ENCODE measurements at places on chromosomes 7 and 10.
A peak's percentile ranks its signal among the peaks of the same experiment; 100 is the strongest.

- DNase-seq = no peak
Measured at GRCh38 chr10:46542567-46543465, 13.6 kb downstream of the GPRIN2 start.

GRCh38 chr10:122639801-122640200 is 59.8 kb downstream of the C10orf120 start:
- DNase-seq = no peak

DNA sequence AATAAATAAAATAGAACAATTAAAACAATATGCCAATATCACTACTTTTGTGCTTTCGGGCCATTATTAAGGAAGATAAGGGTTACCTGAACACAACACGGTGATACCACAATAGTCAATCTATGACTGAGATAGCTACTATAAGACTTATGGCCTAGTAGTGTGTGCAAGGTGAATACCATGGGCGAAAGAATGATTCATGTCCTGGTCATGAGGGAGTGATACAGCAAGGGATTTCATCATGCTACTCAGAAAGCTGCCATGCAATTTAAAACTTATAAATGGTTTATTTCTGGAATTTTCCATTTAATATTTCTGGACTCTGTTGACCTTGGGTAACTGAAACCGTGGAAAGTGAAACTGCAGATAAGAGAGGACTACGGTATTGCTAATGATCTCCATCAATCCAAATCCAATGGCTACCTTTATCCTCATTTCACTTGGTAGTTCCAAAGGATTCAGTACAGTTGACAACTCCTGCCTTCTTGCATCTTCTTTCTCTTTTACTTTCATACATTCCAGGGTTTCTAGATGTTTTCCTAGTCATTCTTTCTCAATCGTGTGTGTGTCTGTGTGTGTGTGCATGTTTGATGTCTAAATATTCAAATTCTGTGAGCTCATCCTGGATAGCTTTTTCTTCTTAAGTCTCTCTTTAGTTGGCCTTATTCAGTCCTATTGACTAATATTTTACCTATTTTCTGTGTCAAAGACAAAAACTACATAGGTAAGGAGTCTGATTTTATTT is 100.5 kb upstream of the MAGI2 start:
- DNase-seq = no peak

DNA sequence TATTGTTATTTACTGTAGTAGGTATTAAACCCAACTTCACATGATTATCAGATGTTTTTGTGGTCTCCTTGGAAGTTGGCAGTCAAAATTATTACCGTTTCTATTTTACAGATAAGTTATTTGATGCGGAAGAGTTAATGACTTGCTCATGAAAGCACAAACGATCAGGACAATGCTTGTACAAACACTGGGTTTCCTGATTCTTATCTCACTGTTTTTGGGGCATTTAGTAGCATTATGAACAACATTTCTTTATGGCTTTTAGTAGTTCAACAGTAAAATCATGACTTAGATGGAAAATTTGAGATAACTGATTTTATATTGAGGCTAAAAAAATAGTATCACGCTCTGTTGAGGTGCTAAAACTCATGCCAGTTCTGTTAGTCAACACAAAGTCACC is 361.5 kb upstream of the MBL2 start:
- no peak for DNase-seq

DNA sequence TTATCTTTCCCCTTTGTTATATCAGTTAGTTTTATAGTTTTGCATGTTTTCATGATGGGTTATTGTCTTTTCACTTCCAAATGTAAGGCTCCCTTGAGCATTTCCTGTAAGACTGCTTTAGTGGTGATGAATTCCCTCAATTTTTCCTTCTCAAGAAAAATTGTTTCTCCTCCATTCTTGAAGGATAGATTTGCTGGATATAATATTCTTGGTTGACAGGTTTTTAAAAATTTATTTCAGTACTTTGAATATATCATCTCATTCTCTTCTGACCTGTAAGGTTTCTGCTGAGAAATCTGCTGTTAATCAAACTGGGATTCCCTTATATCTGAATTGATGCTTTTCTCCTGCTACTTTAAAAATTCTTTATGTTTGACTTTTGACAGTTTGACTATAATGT is 33.3 kb downstream of the SCART1 start:
- no peak for DNase-seq

GRCh38 chr10:104556831-104557230 is 84.3 kb upstream of the SORCS3 start:
- DNase-seq = no peak

DNA sequence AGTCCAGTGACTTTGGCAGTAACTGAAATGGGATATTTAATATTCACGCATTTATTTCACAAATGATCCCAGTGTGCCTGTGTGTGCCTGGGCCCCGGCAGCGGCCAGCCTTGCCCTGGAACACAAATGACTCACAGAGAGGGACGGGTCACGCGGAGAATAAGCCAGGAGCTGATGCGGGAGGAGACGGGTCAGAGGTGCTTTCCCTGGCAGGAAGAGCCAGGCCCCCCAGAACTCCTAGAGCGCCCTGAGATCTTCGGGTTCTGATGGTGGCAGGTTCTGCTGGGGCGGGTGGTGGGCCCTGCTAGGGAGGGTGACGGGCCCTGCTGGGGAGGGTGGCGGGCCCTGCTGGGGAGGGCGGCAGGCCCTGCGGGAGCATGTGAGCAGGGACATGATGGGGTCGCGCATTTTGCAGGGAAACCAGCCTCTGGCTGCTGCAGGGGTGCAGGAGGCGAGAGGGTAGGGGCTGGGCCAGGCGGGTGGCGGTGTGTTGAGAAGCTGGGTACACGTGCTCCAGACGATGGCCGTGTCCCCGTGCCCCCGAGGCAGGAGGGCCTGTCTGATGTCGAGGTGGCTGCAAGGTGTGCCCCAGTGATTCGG is 84.2 kb upstream of the DIP2C start:
- no peak for DNase-seq

- DNase-seq = no peak
Measured at GRCh38 chr7:24241206-24241605, 42.8 kb upstream of the NPY start.

DNA sequence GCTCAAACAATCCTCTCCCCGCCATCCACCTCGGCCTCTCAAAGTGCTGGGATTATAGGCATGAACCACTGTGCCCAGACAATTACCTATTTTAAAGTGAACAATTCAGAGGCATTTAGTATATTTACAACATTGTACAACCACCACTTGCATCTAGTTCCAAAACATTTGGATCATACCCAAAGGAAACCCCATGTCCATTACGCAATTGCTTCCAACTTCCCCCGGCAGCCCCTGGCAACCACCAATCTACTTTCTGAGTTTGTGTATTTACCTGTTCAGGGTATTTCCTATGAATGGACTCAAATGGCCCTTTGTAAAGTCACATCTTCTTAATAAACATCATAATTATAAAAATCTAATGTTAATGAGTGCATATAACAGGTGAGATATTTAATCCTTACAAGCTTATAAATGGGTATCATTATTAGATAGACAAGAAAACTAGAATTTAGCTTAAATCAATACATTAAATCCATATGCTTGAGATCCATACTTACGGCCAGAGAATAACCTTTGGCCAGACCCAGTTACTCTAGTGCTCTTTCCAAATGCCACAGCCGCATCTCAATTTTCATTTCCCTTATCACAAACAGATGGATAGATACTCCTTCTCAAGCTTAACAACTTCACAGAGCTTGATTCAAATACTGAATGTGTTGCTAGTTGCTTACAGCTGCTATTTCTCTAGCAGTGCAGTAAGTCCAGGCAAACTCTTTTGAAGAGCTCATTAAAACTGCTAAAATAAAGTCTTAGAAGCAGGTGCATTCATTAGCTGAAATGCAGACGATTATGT is 133.4 kb upstream of the MKLN1 start:
- DNase-seq = no peak

DNA sequence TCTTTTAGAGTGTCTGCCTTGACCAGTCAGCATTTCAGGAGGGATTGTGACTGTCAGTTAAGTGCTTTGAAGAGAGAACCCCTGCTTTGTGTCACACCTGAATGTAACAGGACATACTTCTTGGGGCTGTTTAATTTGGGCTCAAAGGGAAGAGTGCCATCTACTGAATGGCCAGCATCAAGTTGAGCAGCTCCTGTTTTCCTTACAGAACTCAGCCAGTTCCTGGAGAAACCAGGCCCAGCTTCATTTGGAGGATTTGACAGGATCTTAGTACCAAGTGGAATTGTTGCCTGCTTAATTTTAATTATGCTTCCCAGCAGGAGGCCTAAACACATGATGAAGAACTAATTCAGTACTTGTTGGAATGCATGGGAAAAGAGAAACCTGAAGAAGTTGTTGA is 8.3 kb downstream of the ADD3 start:
- no peak for DNase-seq

DNA sequence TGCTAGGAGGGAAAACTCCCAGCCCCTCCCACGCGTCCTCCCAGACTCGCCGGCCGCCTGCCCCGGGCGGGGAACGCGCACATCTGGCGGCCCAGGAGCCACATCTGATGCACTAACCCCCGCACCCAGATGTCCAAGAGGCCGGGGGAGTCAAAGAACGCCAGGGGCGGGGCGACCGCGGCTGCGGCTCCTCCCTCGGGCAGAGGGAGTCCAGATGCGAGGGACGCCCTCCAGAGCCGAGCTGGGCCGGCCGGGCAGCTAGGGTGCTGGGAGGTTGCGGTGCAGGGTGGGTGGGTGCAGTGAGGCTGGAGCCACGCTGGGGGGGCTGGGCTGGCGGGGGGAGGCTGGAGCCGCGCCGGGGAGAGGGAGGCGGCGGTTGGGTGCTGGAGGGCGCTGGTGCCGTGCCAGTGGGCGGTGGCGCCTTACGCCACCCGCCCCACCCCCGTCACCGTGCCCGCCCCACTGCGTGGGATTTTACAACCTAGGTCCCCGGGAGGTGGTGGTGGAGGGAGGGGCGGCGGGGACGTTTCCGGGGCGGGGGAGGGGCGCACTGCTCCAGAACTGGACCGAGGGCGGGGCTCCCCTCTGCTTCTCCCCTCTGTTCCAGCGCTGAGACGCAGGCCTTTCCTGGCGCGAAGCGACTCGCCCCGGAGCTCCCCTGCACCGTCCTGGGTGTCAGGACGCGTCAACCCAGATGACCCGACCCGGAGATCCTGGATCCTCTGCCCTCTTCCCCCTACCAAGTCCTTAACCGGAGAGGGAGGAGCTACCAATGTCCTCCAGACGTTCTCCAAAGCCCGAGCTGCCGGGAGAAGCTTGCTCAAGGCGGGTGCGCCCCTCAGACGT is 109.1 kb downstream of the REEP3 start:
- DNase-seq = peak; percentile 61

GRCh38 chr10:96608262-96608661 is 21.4 kb upstream of the TM9SF3 start:
- DNase-seq = no peak

GRCh38 chr10:72796042-72796441 is 97.5 kb upstream of the OIT3 start:
- DNase-seq = no peak

- DNase-seq = no peak
Measured at GRCh38 chr10:3143791-3144434, 28.7 kb downstream of the PITRM1 start.

DNA sequence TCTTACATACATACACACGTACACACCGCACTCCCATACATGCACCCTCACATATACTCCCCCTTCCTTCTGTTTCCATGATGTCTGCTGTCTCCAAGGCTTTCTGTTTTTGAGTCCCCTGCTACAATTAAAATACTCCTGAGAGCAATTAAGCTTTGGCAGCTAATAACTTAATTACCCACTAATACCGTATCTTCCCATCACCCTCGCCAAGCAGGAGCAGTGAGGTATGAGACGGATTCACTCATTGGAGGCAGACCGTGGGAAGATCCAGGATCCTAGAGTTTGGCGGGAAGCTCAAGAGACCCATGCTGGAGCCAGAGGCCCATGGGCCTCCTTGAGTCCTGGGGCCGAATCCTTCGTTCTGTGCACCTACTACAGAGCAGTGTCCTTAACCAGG is 1.7 kb upstream of the CALN1 start:
- no peak for DNase-seq

GRCh38 chr7:103075337-103075918 is 488 bp downstream of the ARMC10 start:
- peak; percentile 67 for DNase-seq

GRCh38 chr7:16051561-16052255 is 365.2 kb upstream of the MEOX2 start:
- DNase-seq = no peak

DNA sequence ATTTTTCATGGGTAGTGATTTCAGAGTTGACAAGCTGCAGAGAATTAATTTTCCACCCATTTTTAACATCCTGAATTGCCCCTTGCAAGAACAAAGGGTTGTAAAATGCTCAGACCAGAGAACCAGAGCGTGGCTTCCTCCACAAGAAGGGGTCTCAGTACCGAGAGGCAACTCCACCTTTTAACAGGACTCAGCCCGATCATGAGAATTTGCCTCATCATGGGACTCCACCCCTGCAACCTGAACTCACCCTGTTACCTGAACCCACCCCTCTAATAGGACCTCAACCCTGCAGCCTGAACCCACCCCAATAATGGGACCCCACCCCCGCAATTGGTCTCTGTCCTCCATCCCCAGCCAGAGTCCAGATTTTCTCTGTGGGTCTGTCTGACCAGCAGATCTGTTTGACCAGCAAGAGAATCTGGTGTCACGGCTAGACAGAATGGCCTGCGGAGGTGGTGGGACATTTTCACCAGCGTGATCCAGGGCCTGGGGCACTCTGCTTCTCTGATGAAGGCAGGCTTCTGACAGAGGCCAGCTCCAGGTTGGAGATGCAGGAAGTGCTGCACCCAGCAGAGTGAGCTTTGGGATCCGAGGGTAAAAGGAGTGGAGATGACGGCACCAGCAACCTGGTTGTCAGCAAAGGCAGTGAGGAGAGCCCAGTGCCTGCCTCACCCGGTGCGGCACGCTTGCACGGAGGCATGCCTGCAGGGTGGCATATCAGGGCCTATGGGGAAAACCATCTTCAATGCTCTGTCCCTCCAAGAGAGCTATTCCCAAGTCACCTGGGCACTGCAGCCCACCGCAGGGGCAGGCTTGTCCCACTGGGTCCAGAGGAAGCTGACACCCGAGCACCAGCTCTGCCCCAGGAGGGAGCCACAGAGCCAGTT is 136.6 kb downstream of the TCERG1L start:
- DNase-seq = no peak

- no peak for DNase-seq
Measured at GRCh38 chr7:148524479-148525224, 65.9 kb upstream of the C7orf33 start.

GRCh38 chr7:66905689-66906088 is 15.3 kb upstream of the TMEM248 start:
- DNase-seq = no peak

DNA sequence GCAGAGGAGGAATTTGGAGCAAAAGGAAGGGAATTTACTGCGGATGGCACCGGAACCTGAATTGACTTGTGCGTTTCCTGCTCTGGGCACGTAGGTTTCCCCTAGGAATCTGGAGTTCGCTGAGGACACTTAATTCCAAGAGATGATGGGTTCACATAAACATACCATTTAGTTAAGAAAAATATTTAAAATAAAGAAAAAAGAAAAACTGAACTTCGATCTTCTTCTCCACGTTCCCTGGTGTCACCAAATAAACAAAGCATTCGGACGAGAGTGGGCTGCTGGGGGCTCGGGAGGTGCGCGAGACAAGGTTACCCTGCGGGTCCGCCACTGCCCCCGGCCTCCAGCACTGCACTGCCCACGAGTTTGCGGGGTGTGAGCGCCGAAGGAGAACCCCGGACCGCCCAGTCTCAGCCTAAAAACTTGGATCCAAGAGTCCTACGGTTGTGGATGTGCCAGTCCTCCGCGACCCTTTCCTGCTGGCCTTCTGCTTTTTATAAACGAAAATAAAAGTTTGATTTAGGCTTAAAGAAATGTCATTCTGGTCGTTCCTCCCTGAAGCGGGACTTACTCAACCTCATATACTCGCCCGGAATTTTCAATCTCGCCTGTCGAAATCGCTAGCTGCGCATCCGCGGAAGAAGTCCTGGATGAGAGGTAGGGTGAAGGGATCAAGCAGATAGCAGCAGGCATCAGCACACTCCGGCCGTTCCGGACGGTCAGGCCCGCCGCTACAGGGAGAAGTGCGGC is 30.3 kb downstream of the SKIDA1 start:
- DNase-seq = no peak

Measured in stimulated activated CD8-positive, alpha-beta memory T cell treated with anti-CD3 and anti-CD28 coated beads, Interleukin-7, amount 100 ng/mL, for 48 hours (primary cell).